Sciatic nerve (tissue), 2 donors: ENCODE measurements at places on chromosomes 3 and 15. TPM values are rescaled to one million over a fixed set of nuclear protein-coding genes. Genes with fewer than 3 reads are reported as not detected.

ANKRD63 gene
- not detected for total RNA-seq

CAMK2N2 gene
- total RNA-seq: 0.53 TPM

CMSS1 gene
- total RNA-seq: 26.7 TPM

PLD1 gene
- total RNA-seq: 36.8 TPM

CFAP44 gene
- total RNA-seq: 14.1 TPM

SLCO2A1 gene
- total RNA-seq: 34.1 TPM

ERICH6 gene
- total RNA-seq: 0.49 TPM

KCNMB3 gene
- total RNA-seq: 3.8 TPM

FAM107A gene
- 38.3 TPM for total RNA-seq
